ENCODE measurements at places on chromosomes 5 and 9.

GRCh38 chr9:129667850-129668249 lies 2.4 kb downstream of the PRRX2 start:
- no peak for DNase-seq

DNA sequence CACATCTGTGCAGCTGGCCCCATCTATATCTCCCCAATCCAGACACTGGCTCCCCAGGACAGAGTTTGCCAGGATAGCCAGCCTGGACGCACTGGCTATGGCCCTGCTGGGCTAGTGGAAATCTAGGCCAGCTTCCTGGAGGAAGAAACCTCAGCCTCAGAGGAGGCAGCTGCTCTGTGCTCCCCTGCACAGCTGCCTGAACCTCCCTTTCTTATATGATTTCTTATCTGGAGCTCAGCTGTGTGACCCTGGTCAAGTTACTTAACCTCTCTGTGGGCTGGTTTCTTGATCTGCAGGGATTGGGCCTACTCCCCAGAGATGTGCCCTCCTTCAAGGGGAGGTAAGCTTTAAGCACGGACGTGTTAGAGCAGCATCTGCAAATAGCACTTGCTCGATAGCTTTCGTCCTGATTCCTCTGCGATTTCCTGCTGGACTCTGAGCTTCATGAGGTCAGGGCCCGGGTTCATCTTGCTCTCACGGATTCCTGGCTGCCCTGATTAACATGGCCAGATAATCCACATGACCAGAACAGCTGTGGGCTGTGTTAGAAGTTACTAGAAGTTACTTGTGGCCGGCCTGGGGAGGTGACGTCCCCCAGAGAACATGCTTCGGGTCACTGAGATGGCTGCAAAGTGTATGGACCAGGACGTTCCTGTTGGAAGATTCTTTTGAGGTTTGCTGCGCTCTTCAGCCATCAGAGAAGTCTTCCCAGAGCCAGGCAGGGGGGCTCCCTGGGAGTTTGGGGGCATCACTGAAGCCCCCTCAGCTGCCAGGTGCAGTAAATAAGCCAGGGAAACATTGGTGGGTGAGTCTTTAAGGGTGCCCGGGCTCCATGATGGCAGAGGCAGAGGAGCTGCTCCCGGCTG lies 14.5 kb downstream of the C9orf50 start:
- no peak for DNase-seq

DNA sequence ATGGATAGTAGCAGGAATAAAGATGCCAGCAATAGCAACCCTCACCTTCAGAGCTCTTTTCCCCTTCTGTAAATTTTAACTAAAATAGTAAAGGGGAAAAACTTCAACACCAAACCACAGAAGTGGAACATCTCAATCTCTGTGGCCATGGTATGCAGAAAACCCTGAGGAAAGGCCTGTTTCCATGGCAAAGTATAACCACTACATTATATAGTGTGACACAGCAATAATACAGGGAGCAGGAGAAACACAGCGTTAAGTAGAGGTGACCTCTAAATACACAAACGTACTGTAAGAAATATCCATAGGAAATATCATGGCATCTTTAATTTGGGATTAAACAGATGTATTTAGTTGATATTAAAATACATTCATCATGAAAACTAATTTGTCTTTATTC lies 106.4 kb downstream of the SLC24A2 start:
- DNase-seq, result no peak

GRCh38 chr9:27247756-27248155 lies 49.2 kb downstream of the EQTN start:
- no peak for DNase-seq

DNA sequence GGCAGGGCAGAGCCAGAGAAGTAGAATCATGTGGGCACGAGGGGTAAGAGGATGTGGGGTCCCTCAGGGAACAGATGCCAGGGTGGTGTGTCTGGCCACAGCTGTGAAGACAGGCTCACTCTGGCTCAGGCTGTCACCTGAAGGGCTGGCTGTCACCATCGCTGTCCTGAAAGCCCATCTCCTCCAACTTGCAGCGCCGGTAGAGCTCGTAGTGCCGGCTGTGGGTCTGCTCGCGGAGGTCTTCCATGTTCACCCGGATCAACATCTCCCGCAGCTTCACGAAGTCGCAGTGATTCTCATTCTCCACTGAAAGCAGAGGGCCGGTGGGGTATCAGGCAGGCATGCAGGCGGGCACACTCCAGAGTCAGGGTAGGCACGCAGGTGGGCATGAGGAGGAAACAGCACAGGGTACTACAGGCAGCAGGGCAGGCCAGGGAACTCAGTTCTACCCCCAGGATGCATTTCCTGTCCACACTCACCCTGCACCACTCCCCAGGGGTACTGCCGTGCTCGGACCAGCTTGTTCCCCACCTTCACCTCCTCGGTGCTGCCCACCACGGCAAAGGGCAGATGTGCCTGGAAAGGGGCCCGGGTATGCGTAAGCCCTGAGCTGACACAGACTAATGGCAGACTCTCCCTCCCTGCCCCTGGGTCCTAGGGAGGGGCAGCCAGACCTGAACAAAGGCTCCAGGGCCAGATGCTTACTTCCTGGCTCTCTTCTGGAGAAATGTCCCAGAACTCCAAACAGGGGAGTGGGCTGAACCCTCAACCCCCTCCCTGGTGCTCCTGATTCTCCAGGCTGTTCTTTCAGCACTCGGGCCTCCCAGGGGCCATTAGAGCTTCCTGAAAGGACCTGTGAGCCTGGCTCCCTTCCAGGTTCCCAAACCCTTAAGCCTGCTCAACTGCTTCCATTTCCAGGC lies 14.4 kb downstream of the CCNI2 start:
- DNase-seq, result no peak

- no peak for DNase-seq
These were observed 2.2 kb upstream of the SPTAN1 start for GRCh38 chr9:128550226-128550625.

DNA sequence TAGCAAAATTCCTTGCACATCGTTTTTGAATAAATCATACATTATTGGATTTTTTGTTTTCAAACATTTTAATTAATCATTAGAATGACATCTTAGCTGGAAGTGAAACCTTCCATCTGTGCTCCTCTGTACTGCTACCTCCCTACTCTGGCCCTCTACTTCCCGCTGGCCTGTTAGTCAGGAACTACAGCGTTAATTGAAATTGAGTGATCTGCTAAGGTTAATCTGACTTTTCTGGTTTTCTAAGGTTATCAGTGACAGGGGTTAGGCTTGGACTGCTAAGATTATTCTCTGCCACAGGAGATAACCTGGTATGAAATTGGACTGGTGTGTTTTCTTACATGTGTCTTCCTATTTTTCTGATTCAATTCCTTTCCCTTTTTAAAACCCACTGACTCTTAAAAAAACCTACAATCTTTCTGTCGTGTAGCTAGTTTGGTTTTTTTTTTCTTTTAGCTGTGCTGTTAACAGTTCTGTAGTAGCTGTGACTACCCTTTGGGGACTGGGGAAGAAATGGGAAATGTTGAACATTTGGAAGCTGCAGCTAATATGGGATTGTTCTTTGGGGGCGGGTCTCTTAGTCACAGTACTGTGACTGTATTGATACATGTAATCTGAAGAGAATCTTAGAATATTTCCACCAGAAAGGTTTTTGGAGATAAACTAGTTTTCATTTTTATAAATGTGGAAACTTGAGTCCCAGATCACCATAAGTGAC lies 4.6 kb downstream of the KIF2A start:
- no peak for DNase-seq

GRCh38 chr9:7298123-7298522 lies 501.5 kb downstream of the DMAC1 start:
- no peak for DNase-seq

DNA sequence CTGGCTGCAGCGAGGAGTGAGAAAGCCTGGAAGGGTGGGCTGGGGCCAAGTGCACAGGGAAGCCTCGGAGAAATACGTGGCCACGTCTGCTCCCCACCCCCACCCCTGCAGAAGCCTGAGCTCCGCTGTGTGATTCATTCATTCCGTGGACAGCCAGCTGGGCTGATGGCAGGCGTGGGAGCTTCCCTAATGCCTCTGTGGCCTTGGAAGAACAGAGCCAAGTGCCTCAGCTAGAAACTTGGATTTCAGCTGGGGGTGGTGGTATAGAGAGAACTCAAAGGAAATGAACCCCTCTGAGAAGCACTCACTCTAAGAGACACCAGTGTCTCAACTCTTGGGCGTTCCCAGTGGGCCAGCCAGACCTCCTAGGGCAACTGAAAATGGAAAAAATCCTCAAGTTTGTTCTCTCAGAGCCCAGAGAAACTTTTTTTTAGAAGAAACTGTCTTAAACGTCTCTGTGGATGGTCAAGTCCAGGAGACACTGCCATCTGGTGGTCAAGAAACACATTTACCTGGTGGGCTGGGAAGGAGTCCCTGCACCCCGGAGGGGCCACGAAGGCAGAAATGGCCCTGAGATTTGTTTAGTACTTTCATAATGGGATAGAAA lies 18.0 kb downstream of the ATOX1 start:
- DNase-seq, result peak; percentile 41

- DNase-seq, result no peak
These were observed 13.0 kb downstream of the DNAJC18 start for GRCh38 chr5:139426203-139426885.

DNA sequence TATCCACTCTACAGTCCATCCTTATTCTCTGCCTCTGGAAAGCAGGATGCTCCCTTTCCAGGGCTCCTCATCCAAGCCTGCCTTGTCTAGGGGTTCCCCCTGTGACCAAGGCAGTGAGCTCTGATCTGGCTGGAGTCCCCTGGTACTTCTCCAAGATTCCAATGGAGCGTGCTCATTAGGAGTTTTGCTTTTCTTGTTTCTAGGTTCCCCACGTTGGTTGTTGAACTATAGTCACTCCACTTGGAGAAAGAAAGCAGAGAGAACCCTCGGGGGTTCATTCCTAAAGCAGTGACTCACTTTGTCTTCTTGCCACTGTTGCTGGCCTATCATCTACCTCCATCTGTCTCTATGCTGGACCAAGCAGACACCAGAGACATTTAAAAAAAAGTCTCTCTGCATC lies 192.6 kb downstream of the TLE4 start:
- no peak for DNase-seq

GRCh38 chr5:57937025-57937424 lies 454.4 kb upstream of the ACTBL2 start:
- DNase-seq, result no peak

GRCh38 chr5:52994266-52994665 lies 5.1 kb downstream of the ITGA2 start:
- no peak for DNase-seq

- DNase-seq, result no peak
These were observed 55.4 kb downstream of the IQGAP2 start for GRCh38 chr5:76458486-76458830.

- no peak for DNase-seq
These were observed 4.9 kb downstream of the NPDC1 start for GRCh38 chr9:137041124-137041523.

DNA sequence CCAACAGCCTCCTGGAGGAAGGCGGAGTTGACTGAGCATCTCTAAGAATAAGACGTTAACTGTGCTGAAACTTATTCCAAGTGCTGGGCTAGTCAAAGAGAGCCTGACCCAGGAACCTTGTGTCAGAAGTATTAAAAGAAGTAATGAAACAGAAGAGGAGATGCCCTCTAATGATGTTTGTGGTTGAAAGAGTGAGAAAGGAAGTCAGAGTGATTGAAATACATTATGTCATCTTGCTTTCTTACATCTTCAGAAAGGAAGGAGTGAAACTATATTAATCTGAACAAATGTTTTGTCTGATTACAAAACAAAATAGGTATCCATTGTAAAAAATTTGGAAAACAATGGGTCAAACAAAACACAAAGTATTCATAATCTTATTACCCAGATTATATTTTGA lies 460.7 kb downstream of the NTRK2 start:
- DNase-seq, result no peak

DNA sequence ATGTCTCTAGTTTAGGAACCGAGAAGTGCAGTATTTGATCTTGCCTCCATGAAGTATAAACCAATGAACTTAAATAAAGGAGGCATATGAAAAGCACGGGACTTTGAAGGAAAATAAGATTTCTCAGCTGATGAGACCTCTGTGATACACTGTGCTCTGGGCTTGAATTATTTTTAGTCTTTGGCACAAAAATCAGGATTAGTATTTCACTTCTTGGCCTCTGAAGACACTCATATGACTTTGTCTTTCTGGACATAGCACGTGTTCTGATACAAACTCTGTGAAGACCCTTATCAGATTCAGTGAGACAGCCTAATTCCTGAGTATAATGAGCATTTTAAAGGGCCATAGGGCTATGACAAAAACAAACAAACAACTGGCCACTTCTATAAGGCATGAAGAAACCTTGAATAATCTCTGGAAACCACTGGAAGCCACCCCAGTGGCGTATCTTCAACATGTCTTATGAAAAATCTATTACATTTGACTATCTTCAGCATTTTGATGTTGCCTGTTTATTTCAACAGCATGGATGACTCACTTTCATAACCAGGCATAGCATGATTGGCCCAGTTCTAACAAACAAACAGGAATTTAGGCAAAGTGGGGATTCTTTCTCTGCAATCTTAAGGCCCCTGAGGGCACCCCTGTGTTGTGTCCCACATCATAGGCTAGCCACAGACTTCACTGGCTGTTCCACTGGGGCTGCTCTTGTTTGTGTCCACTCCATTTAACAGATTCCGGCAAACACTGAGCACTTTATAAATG lies 90.3 kb upstream of the ZNF462 start:
- DNase-seq, result no peak

GRCh38 chr5:73380710-73381589 lies 67.6 kb downstream of the FOXD1 start:
- DNase-seq, result no peak

GRCh38 chr9:112121633-112122032 lies 53.5 kb downstream of the SUSD1 start:
- DNase-seq, result no peak

DNA sequence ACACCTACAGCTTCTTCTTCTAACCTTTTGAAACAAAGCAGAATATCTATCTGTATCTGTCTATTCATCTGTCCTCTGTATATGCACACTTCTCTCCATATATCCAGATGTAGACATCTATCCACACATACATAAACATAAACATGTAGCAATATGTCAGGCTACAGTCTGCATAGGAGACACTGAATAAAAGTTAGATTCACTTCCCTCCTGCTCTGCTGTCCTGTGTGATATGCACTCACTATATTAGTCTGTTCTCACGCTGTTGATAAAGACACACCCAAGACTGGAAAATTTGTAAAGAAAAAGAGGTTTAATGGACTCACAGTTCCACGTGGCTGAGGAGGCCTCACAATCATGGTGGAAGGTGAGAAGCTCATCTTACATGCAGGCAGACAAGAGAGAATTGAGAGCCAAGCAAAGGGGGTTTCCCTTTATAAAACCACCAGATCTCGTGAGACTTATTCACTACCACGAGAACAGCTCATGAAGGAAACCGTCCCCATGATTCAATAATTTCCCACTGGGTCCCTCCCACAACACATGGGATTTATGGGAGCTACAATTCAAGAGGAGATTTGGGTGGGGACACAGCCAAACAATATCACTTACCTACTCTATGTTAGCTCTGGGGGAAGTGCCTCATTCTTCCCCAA lies 24.1 kb downstream of the RANBP3L start:
- no peak for DNase-seq

GRCh38 chr5:307794-308579 lies 13.5 kb upstream of the AHRR start:
- DNase-seq, result no peak

Measured in effector memory CD8-positive, alpha-beta T cell (primary cell).